ENCODE measurements at places on chromosomes 16 and 17.

DNA sequence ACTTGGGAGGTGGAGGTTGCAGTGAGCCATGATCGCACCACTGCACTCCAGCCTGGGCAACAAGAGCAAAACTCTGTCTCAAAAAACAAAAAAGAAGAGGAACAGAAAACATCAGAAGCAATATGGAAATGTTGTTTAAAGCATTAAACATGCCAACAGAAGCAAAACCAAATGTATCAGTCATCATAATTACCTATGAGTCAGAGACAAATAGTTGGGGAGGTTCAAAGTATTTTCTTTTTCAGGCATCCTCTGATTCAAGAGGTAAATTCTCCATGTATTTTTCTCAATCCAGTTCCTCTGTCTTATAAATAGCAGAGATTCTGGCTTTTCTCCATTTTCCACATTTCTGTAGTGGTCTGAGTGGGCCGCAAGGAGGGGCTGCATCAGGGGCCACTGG is 2.1 kb upstream of the TM4SF5 start:
- no peak for DNase-seq

DNA sequence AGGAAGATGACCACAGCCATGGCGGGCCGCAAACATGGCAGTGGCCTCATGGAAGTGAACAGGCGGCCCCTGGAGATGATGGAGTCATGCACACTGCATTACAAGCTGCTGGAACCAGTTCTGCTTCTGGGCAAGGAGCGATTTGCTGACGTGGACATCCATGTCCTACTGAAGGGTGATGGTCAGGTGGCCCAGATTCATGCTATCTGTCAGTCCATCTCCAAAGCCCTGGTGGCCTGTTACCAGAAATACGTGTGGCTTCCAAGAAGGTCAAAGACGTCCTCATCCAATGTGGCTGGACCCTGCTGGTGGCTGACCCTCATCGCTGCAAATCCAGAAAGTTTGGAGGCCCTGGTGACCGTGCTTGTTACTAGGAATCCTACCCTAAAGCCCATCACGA is 13.4 kb upstream of the WSB1 start:
- no peak for DNase-seq

DNA sequence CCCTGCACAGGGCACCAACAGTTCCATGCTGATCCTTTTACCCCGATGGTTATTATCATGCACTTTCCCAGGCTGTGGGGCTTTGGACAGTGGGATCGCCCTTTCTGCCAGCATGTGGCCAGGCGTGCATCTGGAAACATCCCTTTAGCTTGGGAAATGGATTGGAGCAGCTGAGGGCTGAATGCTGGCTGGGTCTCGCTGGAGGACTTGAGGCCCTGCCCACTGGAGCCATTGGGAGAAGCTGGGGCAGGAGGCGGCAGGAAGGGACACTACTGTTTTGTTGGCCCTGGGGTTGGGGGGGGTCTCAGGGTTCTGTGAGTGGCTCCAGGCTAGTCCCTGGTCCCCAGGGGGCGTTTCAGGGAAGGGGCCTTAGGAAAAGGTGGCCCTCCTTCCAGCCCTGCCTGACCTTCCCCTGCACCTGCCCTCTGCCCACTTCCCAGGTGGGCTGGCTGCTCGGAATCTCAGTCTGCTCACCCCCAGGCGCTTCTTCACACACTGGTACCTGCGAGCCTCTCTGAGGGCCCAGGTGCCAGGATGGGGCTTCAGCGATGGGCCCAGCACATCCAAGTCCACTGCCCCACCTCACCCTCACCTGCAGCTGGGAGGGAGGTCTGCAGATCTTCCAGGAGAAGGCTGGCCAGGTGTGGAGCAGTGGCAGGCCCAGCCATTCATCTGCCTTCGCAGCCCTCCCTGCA is 1.6 kb upstream of the ADGRG3 start:
- no peak for DNase-seq

DNA sequence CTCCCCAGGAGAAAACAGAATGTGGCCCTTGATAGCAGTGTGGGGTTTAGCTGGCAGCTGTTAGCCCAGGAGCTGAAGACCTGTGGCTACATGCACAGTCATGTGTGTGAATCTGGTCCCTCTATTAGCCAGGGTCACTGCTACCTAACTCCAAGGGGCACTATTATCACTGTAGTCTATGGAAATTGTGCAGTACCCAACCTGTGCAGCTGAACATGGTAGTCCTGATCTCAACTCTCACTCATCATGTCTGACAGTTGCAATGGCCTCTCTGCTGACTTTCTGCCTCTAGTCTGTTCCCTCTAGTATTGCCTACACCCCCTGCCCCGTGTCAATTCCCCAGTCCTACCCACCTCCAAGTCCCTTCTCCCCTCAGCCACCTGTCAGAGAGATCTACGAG is 67.4 kb downstream of the RAB11FIP4 start:
- DNase-seq, result no peak

- DNase-seq, result no peak
Observed at GRCh38 chr17:74297941-74298340, 23.9 kb downstream of the DNAI2 start.

GRCh38 chr16:1527836-1528811 is 5.3 kb upstream of the TMEM204 start:
- no peak for DNase-seq

GRCh38 chr16:86501989-86502855 is 8.1 kb upstream of the FOXF1 start:
- DNase-seq, result no peak

GRCh38 chr16:83968306-83968851 is 335 bp downstream of the NECAB2 start:
- no peak for DNase-seq

- DNase-seq, result no peak
Observed at GRCh38 chr16:31535737-31536136, 8.0 kb downstream of the AHSP start.

- DNase-seq, result no peak
Observed at GRCh38 chr17:38539386-38539785, 66.4 kb downstream of the SRCIN1 start.

- DNase-seq, result peak; percentile 68
Observed at GRCh38 chr16:4945560-4946502, 8.9 kb upstream of the PPL start.

DNA sequence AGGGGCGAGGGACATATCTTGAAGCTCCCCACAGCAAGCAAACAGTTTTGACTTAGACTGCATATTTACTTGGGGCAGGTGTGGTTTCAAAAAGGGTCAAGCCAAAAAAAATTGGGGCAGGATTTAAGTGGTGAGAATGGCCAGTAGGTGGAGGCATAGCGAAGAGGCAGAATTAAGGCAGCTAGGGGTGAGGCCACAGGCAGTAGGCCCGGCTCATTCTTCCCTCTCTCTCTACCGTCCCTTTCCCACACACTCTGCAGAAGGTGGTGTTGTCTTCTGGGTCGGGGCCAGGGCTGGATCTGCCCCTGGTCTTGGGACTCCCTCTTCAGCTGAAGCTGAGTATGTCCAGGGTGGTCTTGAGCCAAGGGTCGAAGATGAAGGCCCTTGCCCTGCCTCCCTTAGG is 2.6 kb downstream of the SHBG start:
- peak; percentile 45 for DNase-seq

GRCh38 chr16:17193566-17194100 is 277.1 kb downstream of the XYLT1 start:
- DNase-seq, result no peak

GRCh38 chr17:41710472-41711090 is 1.6 kb upstream of the GAST start:
- DNase-seq, result no peak

GRCh38 chr16:49602201-49602975 is 228.8 kb downstream of the C16orf78 start:
- no peak for DNase-seq

DNA sequence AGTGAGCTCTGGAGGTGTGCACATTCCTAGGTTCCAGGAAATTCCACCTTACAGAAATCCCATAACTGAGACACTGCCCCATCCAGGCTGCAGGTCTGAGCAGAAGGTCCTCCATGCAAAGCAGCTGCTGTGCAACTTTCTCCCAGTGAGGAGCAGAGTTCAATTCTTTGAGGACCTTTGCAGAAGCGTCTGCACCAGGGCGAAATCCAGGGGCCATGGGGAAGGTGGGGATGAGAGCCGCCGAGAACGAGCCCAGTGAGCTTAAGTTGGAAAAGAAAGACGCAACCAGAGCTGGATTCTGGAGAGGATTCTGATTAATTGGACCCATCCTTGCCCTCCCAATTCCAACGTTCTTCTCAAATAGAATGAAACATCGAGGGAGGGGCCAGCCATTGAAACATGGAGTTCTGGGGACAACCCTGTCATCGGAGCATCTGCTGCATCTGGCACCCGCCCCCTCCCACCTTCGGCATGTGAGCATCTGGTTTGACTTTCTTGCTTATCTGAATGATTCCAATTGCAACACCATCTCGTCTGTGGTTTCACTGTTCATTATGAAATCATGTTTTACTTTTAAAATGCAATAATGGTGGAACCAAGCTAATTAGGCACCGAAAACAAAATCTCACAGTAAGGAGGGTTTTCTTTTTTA is 190.6 kb upstream of the FOXF1 start:
- DNase-seq, result no peak

GRCh38 chr16:63416712-63417111 is 1380.5 kb upstream of the CDH8 start:
- DNase-seq, result no peak

GRCh38 chr16:2592786-2593185 is 55.0 kb downstream of the PDPK1 start:
- no peak for DNase-seq

- DNase-seq, result no peak
Observed at GRCh38 chr16:89453501-89454321, 36.6 kb downstream of the ANKRD11 start.

GRCh38 chr17:80807882-80808281 is 183.8 kb upstream of the CHMP6 start:
- no peak for DNase-seq

GRCh38 chr16:72008424-72009216 is at the start of gene DHODH:
TSS of gene DHODH (plus strand) at chr16:72008744. CDS start at chr16:72008765, 21 bp downstream.
- DNase-seq, result peak; percentile 94

- no peak for DNase-seq
Observed at GRCh38 chr17:49820773-49821172, 27.1 kb downstream of the TAC4 start.

- DNase-seq, result no peak
Observed at GRCh38 chr17:57531648-57532504, 213.2 kb downstream of the CCDC182 start.

GRCh38 chr17:77436058-77436442 is 295.3 kb downstream of the SEC14L1 start:
- no peak for DNase-seq

GRCh38 chr17:27824745-27825144 is 24.4 kb upstream of the NOS2 start:
- no peak for DNase-seq

DNA sequence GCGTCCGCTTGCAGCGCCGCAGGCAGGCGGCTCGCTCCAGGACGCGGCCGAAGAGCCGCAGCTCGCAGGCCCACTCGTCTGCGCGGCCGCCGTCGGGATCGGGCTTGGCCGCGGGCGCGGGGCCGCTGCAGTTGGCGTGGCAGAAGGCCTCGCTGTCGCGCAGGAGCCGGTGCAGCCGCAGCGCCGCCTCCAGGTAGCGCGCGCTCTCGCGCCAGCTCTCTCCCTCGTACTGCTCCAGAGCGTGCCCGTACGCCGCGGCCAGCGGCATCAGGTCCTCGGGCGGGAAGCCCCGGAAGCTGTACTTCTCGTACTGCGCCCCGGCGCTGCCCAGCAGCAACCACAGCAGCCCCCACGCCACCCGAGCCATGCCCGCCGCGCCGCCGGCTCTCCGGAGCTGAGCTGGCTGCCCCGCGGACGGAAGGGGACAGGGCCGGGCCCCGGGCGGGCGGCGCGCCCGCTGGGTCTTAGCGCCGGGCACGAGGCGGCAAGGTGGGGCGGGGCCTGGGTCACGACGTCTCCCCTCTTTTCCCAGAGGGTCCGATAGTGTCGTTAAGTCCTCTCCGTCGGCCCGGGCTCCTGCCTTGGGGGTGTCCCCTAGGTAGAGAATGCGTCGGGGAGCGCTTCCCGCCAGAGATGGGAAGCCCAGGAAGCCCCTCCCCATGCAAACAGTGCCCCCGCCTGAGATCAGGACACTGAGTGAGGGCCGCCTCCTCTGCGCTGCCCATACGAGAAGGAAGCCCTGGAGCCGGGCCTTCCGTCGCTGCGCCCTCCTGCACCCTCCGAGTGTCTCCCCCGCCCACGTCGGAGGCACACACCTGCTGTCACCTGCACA is at the start of gene P3H4:
TSS of gene P3H4 (minus strand) at position 401 of the 832 bp plus-strand sequence. CDS start at position 367, 34 bp downstream.
- peak; percentile 84 for DNase-seq

DNA sequence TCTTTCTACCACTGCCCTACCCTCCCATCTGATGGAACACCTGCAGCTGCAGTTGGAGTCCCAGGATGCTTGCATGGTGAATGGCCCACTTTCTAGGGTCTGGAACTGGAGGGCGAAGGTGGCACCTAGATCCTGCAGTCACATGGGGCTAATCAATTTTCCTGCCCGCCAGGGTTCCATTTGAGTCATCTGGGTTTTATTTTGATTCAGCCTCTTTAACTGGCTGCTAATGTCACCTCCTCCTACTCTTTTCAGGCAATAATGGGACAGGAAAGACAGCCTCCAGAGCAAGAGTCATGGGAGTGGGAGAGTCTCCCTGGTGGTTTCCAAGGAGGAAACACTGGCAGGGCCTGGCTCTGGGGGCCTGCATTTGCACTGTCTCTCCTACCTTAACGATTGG is 3.8 kb upstream of the TBKBP1 start:
- no peak for DNase-seq

- DNase-seq, result no peak
Observed at GRCh38 chr17:61285526-61286320, 113.9 kb upstream of the TBX2 start.

GRCh38 chr16:27954191-27954590 is 109.3 kb downstream of the GSG1L start:
- DNase-seq, result no peak

DNA sequence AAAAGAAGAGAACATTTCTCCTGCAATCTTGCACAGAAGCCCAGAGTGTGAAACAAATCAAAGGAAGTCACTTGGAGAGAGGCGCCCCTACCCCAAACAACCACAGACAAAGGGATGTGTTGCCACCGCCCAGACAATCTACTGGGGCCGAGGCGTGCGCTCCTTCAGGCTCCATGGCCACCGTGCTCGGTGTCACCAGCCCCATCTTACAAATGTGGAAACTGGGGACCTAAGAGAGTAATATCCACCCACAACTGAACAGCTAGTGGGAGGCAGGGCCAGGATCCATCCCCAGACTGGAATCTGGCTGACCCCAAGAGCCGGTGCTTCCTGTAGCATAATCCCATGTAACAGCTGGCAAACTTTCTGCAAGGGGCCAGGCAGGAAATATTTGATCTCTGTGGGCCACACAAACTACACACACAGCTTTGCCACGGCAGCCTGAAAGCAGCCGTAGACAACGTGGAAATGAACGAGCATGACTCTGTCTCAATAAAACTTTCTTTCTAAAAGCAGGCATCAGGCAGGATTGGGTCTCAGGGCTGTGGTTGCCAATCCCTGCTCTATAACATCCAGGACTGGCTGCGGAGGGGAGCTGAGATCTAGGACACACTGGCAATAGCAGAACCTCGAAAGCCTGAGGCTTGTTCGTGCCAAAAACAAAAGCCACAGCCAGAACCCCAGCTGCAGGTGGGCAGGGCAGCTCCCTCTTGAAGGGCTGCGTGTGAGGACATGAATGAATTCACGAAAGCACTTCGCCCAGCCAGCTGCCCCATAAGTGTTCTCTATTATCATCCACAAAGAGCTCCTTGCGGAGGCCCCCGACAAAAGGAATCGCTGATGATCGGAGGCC is 26.6 kb upstream of the GINS2 start:
- no peak for DNase-seq

- no peak for DNase-seq
Observed at GRCh38 chr17:70370816-70371215, 201.5 kb downstream of the KCNJ2 start.
